Activated CD4-positive, CD25-positive, alpha-beta regulatory T cell (primary cell): ENCODE measurements at places on chromosomes 5 and 9.

DNA sequence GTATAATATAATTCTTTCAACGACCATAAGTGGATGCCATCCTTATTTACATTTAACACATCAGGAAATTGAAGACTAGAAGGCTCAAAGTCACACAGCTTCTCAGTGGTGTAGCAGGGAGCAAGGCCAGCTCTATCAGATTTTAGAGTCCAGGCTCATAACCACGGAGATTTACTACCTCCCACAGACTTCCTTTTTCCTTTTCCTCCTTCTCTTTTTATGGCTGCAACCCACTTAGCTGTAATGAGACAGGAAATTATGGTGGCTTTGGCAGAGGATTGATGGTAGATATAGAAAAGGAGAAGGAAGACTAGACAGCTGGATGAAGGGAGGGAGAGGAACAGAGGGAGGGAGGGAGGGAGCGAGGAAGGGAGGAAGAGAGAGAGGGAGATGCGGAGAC is 47.4 kb downstream of the SPEF2 start:
- no peak for DNase-seq

DNA sequence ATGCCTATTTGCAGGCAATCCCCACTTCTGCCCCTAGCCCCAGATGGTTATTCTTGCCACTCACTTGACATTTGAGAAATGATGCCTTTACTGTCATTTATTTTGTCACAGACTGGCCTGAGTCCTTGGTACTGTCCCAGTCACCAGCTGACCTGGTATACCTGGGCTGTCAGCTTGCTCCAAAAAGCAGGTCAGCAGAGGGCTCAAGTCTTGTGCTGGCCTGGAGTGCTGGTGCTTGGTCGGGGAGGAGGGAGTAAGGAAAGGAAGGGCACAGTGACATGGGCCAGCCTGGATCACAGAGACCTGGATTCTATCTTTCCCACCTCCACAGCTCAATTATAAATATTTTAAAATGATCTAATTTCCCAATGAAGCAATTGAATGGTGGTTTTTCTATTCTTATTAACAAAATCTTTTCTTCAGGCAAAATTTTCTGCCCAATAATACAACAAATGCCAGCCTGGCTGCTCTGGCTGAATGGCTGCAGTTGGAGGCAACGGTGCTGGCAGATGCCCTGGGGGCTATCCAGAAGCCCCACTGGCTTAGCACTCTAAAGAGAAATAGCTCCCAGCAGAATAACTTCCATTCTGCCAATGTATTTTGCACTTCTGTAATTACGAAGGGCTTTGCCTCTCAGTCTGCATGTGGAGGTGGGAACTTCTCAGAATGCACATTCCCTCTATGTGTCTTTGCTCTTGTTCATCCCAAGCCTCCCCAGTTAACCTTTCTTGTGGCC is 160.6 kb downstream of the GADD45G start:
- no peak for DNase-seq

DNA sequence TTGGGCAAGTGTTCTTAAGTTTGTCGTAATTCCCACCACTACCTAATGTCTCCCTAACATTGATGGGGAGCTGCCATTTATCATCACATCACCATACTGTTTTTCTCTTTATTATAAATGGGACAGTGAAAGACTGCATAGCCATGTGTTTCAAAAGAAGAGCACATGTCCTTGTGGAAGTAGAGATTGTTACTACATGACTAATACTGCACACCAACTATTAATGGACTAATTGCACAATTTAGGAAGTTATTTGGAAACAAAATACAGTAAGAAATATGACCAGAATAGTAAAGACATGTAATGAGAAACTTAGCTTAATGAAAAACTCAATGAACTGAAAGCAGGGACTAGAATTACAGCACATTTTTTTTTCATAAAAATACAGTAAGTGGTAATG is 12.0 kb upstream of the ELOVL7 start:
- DNase-seq = no peak

DNA sequence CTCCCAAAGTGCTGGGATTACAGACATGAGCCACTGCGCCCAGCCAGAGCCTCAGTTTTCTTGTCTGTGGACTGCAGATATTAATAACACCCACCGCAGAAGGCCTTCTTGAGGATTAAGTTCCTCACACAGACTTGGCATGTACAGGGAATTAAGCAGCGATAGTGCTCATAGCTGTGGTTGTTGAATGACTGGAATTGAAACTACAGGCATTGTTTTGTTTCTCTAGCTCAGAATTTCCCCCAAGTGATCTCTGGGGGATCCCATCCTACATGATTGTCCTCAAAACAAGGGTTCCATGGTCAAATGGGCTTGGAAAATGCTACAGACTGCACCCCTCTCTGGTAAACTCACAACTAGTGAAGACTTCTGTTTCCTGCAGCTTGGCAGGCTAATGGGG is 44.2 kb upstream of the TDRD7 start:
- DNase-seq = no peak

- no peak for DNase-seq
Observed at GRCh38 chr9:112087506-112087905, 87.6 kb downstream of the SUSD1 start.

GRCh38 chr5:32100691-32101302 is 73.3 kb downstream of the GOLPH3 start:
- no peak for DNase-seq

- DNase-seq = no peak
Observed at GRCh38 chr9:131319486-131319885, 30.0 kb downstream of the PLPP7 start.

- no peak for DNase-seq
Observed at GRCh38 chr5:4847766-4848165, 292.4 kb upstream of the ADAMTS16 start.

GRCh38 chr9:120564589-120564988 is 15.4 kb downstream of the CDK5RAP2 start:
- no peak for DNase-seq

DNA sequence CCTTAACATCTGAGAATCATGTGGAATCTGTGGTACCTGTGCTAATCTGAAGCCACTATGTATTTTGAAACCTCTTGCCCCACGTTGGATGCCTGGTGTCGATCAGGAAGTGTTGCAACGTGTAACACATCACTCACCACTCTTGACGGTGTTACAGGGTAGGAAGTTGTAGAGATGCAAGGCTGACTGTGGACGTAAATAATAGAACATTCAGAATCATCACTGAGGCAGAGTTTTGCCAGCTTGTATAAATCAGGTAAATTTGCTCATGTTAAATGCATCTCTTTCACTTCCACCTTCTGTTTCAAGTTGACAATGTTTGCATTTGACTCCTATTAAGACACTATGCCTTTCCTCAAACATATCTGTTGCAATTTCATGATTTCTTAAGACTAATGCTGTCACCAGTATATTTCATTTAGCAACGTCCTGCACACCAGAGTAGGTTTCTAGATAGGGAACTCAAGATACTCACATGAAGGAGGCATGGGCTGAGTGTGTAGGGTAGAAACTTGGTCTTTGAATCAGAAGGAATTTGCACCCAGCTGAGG is 38.1 kb downstream of the BASP1 start:
- DNase-seq = no peak

DNA sequence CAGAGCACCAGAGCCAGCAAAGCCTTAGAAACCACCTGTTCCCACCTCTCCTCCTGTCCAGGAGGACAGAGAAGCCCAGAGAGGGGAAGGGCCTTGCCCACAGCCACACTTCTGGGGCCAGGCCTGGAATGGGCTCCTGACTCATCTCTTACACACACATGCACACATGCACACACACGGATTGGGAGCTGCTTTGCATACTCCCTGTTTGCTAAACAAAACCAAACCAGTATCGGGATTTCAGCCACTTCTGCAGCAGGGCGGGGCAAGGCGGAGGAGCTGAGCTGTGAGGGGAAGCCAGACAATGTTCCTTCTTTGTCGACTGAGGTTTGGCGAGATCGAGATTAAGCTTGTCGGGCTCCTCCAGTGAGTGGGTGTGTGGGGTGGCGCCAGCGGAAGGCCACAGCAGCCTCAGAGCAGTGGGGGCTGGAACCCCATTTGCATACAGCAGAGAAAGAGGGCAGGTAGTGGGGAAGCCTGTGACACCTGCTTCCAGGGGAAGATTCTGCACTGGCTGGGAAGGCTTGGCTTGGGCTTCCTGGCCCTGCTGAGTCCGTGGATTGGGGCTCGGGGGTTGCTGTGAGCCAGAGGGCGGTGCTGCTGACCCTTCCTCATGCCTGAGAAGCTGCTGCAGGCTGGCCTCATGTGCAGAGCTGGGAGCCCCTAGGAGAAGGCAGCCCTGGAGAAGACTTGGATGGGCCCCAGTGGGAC is 16.1 kb downstream of the GFI1B start:
- DNase-seq = no peak

- no peak for DNase-seq
Observed at GRCh38 chr5:25614466-25614865, 969.7 kb upstream of the CDH10 start.

DNA sequence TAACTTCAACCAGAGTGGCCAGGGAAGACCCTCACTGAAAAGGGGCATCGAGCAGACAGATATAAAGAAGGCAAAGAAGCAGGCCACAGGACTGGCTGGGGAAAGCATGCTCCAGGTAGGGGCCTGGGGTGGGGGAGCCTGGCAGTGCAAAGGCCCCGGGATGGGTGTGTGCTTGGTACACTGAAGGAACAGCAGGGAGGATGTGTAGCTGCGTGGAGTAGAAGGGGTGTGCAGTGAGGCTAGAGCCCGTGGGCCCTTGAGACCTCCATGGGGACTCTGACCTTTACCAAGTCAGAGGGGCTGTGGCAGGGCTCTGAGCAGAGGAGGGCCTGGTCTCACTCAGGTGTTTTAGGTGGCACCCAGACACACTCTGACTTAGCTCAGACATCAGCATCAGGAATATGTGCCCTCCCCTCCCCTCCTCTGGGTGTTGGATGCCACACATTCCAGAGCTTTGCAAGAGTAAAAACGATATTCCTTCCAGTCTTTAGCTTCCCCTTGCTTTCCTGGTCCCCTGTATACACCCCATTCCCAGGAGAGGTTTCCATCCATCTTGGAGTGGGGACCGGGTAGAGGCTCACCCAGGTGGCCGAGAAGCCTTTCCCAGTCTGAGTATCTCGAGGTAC is 7.6 kb downstream of the TRIM7 start:
- DNase-seq = no peak

GRCh38 chr9:133874060-133874657 is 118.0 kb downstream of the VAV2 start:
- no peak for DNase-seq

GRCh38 chr5:141349917-141350619 is at the start of gene PCDHGB1:
Gene PCDHGB1, plus strand, starts transcription at chr5:141350099. Its CDS starts 162 bp downstream, at chr5:141350261.
- no peak for DNase-seq

DNA sequence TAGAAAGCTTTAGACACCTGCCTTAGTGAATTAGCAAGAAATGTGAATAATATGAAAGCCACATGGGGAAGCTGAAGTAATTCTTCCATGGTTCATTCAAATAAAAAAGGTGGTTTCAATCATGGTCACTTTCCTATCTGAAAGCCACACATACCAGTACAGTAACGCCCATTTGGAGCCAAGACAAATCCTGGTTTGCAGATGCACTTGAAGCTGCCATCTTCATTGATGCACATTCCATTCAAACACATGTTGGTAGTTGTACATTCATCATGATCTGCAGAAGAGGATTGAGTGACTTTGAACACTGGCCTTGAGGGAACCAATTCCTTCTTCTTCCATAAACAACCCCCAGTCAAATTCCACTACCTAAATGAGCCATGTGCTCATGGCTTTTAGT is 161.5 kb downstream of the FBN2 start:
- no peak for DNase-seq

GRCh38 chr5:174990909-174991308 is 266.5 kb downstream of the MSX2 start:
- DNase-seq = no peak

DNA sequence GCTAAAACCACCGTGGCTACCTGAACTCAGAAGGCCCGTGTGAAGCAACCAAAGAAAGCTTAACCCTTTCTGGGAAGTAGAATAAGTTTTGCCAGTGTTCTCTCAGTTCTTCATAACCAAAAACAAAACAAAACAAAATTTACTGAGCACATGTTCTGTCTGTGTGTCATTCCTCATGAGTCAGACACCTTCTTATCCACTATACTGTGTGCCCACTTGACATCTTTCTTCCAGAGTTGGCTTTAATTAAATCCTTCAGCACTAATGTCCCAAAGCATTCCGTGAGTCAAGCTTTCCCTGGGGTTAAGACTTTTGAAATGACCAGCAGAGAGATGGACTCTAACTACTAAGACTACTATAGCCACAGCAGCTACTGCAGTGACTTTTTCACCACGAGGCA is 61.3 kb downstream of the GLIS3 start:
- no peak for DNase-seq

- DNase-seq = no peak
Observed at GRCh38 chr5:71621268-71621667, 34.1 kb downstream of the MCCC2 start.

DNA sequence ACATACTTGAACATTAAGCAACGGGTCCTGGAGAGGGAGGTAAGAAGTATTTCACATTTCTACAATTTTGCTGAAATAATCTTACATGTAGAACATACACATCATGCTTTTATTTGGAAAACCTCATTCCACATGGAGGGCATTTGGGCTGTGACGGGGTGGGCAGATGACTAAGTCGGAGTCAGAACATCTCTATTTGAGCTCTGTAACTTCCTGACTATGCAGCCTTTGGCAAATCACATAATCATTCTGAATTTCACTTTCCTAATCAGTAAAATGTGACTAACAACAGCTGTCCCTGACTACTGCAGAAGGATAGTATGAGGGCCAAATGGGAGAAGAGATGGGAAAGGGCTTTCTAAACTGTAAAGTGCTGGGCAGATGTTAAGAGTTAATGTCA is 17.1 kb upstream of the IL6ST start:
- no peak for DNase-seq

DNA sequence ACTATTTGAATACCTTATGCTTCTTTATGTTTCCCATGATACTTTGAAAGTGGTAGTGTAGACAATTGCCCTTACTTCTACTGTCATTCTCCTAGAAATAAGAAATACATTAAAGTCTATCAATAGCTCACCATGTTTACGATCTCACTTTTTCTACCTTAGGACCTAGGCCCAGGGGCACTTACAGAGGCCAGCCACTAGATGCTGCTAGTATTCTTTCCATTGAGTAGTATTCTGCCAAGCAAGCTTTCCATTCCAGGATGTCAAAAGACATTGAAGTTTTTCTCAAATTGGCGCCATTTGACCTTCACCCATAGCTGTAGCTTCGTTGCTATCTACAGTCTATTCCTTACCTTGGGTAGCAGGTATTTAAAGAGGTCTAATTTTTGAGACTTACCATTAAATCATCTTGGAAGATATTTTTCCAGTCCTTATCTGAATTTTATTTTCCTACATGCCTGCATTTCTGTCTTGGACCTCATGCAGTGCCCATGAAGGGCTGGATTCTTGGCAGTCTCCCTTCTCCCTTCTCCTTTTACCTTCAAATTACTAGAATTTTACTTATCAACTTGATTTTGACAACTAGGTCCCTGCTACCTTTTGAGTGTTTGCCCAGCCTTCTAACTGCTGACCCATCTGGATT is 246.0 kb upstream of the NUDT12 start:
- no peak for DNase-seq

DNA sequence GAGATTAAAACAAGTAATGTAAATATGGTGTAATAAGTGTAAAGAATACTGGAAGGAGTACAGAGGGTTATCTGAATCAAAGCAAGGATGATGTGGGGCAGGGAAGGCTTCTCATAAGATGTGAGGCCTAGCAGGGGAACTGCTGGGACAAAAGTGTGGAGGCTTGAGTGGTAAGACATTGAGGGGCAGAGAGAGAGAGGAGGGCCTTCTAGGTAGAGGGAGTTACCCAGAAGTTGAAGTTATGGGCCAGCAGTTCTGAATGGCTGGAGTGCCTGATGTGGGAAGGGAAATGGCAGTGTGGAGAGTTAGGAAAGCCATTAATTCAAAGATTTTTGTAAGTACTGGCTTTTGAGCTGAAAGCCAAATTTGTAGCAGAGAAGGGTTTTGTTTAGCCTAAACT is 36.8 kb downstream of the CPEB4 start:
- no peak for DNase-seq
